GM12878 (cell line): ENCODE measurements at places on chromosomes 11 and 22. TPM values are rescaled to one million over a fixed set of nuclear protein-coding genes. Genes with fewer than 3 reads are reported as not detected.

DNA sequence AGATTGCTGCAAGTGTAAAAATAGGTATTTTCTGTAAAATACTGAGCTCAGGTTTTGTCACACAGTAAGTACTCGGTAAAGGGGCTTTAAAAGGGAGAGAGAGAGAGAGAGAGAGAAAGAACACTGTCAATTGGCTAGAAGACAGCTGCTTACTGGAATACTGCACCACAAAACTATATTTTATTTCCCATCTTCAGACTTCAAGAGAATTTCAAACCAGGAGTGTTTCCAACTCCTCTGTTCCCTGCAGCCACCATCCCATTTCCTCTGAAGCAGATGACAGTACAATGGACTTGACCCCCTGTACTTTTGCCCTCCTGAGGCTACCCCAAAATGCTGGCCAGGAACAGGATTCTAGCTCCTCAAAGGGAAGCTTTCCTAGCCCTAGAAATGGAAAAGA lies 89.7 kb downstream of the RELT start:
- no peak for DNase-seq

Gene MS4A1
- 364 and 369 TPM in 2 replicates for polyA plus RNA-seq

Gene SHANK2
- not detected in 2 replicates for polyA plus RNA-seq

Gene RAB39A
- 2.1 and 2.8 TPM in 2 replicates for polyA plus RNA-seq

- DNase-seq = no peak
Measured at GRCh38 chr11:85823816-85824215, 12.9 kb upstream of the SYTL2 start.

Gene PAAF1
- 60.2 and 65.8 TPM in 2 replicates for polyA plus RNA-seq

- DNase-seq = peak; percentile 60
Measured at GRCh38 chr22:20507253-20508066, at the start of gene MED15. Gene MED15 (plus strand): TSS chr22:20507610. CDS start chr22:20507679, 69 bp downstream.

Gene SYT13
- not detected in 2 replicates for polyA plus RNA-seq

Gene LMNTD2
- 0.73 and 1.4 TPM in 2 replicates for polyA plus RNA-seq

DNA sequence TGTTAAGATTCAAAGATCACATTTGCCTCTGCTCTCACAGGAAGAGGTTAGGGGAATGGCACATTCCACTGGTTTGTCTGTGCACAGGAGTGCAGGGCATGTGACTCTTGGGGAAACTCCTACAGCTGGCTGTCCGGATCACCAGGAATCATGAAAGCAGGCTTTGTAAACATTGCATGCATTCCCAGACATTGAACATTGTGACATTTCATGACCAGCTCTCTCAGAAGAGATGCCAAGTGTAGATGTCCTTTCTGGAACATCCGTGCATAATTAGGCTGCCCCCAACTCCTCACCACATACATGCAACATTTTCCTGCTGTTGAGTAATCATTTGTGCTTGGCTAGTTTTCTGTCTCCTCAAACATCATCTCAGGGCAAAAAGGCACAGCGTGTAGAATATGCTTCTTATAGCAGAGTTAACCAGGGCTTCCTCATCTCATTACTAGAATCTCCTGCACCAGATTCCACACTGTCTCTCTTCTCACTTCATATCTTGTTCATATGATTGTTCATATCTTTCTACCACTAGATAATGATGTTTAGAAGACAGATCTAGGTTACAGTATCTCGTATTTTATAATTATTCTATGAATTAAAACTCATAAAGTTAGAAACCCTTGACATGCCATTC lies 694.7 kb downstream of the NTM start:
- DNase-seq = no peak

DNA sequence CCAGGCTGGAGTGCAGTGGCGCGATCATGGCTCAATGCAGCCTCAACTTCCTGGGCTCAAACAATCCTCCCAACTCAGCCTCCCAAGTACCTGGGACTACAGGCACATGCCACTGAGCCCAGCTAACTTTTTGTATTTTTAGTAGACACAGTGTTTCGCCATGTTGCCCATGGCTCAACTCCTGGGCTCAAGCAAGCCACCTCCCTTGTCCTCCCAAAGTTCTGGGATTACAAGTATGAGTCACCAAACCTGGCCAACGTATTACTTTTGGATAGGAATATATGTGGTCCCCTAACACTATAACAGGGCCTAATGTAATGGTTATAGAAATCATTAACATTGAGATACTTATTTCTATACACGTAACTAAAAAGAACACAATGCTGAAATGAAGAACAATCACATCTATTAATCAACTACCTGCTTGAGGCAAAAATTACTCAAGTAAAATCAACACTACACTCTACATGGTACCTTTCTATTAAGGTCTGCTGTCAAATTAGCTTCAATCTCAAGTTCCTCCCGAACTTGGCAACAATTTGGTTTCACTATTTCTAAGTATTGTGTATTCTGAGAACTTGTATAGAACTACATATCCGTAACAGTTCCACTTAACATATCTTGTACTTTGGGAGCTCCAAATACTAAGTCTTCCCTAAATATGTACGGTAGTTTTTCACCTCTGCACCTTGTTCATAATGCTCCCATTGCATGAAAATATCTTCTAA lies 124.9 kb downstream of the FCHSD2 start:
- DNase-seq = no peak

Gene SCGB2A2
- not detected in 2 replicates for polyA plus RNA-seq

Gene SRRD
- polyA plus RNA-seq = 50.6 and 51.5 TPM in 2 replicates

Gene LGALS12
- polyA plus RNA-seq = not detected in 2 replicates

Gene MS4A15
- 0.59 and 0.62 TPM in 2 replicates for polyA plus RNA-seq

DNA sequence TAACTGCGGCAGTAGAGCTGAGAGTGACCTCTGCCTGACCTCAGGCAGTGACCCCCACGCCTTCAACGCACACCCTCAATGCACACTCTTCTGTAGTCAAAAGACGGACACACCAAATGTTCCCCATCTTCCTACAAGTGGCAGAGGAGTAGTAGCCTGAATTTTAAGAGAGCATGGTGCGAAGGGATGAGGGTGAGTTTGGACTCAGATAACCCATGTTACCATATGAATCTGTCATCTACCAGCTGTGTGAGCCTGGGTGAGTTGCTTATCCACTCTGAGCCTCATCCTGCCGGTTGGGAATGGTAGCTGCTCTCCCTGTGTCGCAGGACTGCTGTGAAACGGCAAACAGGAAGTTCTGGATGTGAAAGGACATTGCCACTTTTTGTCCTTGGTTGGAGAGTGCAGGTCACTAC lies 20.6 kb upstream of the ROBO3 start:
- DNase-seq = no peak

Gene RFPL2
- polyA plus RNA-seq = not detected in 2 replicates

DNA sequence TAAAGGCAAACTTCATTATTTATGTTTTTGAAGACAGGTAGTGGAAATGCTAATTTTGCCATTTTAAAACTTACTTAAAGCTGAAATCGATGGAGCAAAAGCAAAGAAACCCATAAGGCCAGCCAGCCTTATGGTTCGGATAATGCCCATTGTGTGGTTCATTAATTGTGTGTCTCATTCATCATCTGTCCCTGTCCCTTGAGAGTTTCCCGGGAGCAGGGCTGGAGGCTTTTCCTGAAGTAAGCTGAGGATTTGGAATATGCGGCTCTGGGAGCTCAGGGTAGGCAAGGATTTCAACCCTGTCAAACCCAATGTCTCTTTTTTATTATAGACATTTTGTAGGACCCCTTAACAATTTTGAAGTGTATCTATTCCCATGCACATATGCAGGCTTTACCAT lies 790.0 kb upstream of the KIRREL3 start:
- DNase-seq = no peak

Gene TRIM51
- not detected in 2 replicates for polyA plus RNA-seq

- no peak for DNase-seq
Measured at GRCh38 chr11:128645968-128646367, 47.9 kb upstream of the FLI1 start.

DNA sequence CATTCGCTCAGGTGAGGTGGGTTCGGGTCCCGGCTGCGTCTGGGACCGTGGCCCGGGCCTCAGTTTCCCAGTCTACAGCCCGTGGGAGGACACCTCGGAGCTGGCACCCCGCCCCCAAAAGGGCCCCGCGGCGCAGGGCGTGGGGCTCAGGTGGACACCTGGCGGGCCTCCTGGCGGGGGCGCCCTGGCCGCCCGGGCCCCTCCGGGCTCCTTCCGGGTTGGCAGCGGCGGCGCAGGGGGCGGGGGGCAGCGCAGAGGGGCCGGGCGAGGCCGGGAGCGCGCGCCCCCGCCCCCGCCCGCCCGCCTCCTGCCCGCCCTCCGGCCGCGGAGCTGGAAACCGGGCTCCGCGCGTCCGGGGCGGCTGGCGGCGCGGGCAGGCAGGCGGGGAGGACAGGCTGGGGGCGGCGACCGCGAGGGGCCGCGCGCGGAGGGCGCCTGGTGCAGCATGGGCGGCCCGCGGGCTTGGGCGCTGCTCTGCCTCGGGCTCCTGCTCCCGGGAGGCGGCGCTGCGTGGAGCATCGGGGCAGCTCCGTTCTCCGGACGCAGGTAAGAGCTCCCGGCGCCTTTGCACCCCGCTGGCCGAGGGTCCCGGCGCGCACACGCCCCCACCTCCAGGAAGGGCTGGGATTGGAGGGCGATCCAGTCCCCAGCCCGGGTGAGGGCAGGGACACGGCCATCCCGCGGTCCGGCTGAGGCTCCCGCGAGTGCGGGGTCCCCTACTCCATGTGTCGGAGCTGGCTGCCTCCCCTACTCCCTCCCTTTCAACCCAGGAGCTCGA lies at the start of gene EMID1:
Gene EMID1 (plus strand): TSS at position 303 of the 778 bp plus-strand sequence. CDS start 143 bp downstream, at position 446.
- DNase-seq = no peak

Gene SREBF2
- polyA plus RNA-seq = 73.1 and 82.3 TPM in 2 replicates

GRCh38 chr22:40651563-40652501 lies 15.3 kb upstream of the MRTFA start:
- DNase-seq = no peak

Gene TRPM5
- not detected in 2 replicates for polyA plus RNA-seq

Gene C11orf52
- polyA plus RNA-seq = not detected in 2 replicates

- DNase-seq = no peak
Measured at GRCh38 chr22:32617903-32618302, 143.3 kb downstream of the FBXO7 start.

Gene OR8B12
- not detected in 2 replicates for polyA plus RNA-seq

GRCh38 chr11:6319704-6320410 lies 444 bp downstream of the CAVIN3 start:
- DNase-seq = no peak
